ENCODE measurements at places on chromosomes 7 and 10. TPM values are rescaled to one million over a fixed set of nuclear protein-coding genes. Genes with fewer than 3 reads are reported as not detected.

Gene SPDYE2
- total RNA-seq: not detected

Gene AEBP1
- 21.6 TPM for total RNA-seq

GRCh38 chr7:133776266-133776665, 350.9 kb upstream of the LRGUK start:
- no peaks in the 10 kb centered on the region for H3K36me3 ChIP-seq
- DNase-seq: no peak
- no peaks in the 10 kb centered on the region for H3K4me1 ChIP-seq
- H3K27ac ChIP-seq: no peak overlapping the region
- H3K4me3 ChIP-seq: no peak overlapping the region

DNA sequence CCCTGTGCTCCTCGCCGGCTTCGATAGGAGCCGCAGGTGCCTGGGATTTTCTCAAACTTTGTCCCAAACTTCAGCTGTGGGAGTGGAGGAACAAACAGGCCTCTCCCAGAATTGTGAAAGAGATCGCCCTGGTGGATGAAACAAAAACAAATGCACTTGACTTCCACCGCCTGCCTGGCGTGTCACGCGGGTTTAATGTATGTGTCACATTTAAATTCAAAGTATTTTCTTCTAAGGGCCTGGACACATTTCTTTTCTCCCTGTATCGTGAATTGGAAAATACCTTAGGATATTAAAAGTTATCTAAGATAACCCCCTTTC, 694 bp upstream of the WASL start:
- H3K4me3 ChIP-seq: peak overlapping the region; percentile 89
- H3K27me3 ChIP-seq: peaks cover 8% of the 10 kb centered on the region
- peak overlapping the region; percentile 91 for H3K27ac ChIP-seq

- no peak for DNase-seq
- no peaks in the 10 kb centered on the region for H3K27me3 ChIP-seq
- H3K4me3 ChIP-seq: no peak overlapping the region
These were observed 64.8 kb upstream of the PLPP4 start for GRCh38 chr10:120392245-120392644.

All from activated CD4-positive, alpha-beta T cell treated with anti-CD3 and anti-CD28 coated beads, Interleukin-2, amount 10 ng/mL, durations not matched to agents 24 days and 14 days (primary cell).